ENCODE measurements at places on chromosomes 5 and 9. TPM values are rescaled to one million over a fixed set of nuclear protein-coding genes. Genes with fewer than 3 reads are reported as not detected.

- H3K36me3 ChIP-seq, result no peaks in the 10 kb centered on the region
- DNase-seq, result no peak
- peaks cover 4% of the 10 kb centered on the region for H3K27me3 ChIP-seq
- peak overlapping the region; percentile 86 for H3K27ac ChIP-seq
- H3K4me3 ChIP-seq, result peak overlapping the region; percentile 14
These were observed 123.5 kb downstream of the TARS1 start for GRCh38 chr5:33563983-33564908.

GRCh38 chr9:103474156-103474555 is 479.0 kb downstream of the CYLC2 start:
- DNase-seq, result no peak
- peaks cover 7% of the 10 kb centered on the region for H3K27me3 ChIP-seq

GRCh38 chr9:117083559-117083958 is 331.3 kb downstream of the ASTN2 start:
- H3K36me3 ChIP-seq, result no peaks in the 10 kb centered on the region
- no peak overlapping the region for H3K4me3 ChIP-seq
- no peaks in the 10 kb centered on the region for H3K27me3 ChIP-seq
- no peak overlapping the region for H3K27ac ChIP-seq
- no peaks in the 10 kb centered on the region for H3K4me1 ChIP-seq

Gene SGCD
- total RNA-seq, result 1.2 TPM

- no peak overlapping the region for H3K27ac ChIP-seq
- peaks cover 16% of the 10 kb centered on the region for H3K36me3 ChIP-seq
- no peak for DNase-seq
- H3K4me3 ChIP-seq, result no peak overlapping the region
These were observed 96.0 kb upstream of the RUFY1 start for GRCh38 chr5:179454356-179454755.

- DNase-seq, result no peak
- H3K36me3 ChIP-seq, result peaks cover 5% of the 10 kb centered on the region
- H3K27ac ChIP-seq, result no peak overlapping the region
- H3K27me3 ChIP-seq, result no peaks in the 10 kb centered on the region
These were observed 86.5 kb downstream of the CEMIP2 start for GRCh38 chr9:71681708-71682272.

DNA sequence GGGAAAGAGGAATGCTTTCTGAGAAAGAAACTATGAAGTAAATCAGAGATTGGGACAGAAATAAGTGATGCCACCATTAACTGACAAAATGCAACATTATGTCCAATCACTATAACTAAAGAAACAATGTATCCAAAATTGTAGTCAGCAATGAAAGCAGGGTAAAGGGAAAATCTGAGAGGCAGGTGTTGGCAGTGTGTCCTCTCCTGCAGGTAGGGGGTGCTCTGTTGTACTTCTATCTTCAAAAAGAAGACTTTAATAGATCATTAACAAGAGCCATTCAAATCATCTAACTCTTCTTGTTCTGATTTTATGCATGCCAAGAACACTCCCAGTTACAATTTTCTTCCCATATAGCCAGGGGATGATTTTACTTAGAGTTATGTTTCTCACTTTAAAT is 1275.7 kb downstream of the PTPRD start:
- H3K4me1 ChIP-seq, result no peaks in the 10 kb centered on the region
- no peaks in the 10 kb centered on the region for H3K27me3 ChIP-seq
- H3K27ac ChIP-seq, result no peak overlapping the region
- DNase-seq, result no peak
- no peaks in the 10 kb centered on the region for H3K36me3 ChIP-seq

Gene DMRT3
- not detected for total RNA-seq

Gene CCDC69
- 1.2 TPM for total RNA-seq

Gene IFNB1
- not detected for total RNA-seq

Gene PTTG1
- 25.1 TPM for total RNA-seq

DNA sequence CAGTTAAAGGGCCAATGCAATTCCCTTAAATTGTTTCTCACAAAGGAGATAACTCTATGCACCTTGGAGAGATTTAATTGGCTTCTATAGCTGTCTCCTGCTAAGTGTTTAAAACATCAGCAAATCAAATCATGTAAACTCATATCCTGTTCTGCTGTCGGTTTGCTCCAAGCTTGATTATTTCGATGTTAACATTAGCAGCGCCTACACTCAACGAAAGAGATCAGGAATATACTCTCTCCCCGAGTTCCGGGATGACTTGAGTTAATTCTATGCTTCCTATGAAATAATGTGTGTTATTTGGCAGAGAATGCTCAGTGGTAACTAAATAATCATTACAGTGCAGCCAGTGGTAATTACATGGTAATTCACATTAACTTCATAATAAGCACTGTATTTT is 338.6 kb downstream of the EBF1 start:
- no peaks in the 10 kb centered on the region for H3K36me3 ChIP-seq
- no peak for DNase-seq
- no peak overlapping the region for H3K4me3 ChIP-seq
- H3K4me1 ChIP-seq, result no peaks in the 10 kb centered on the region
- H3K27ac ChIP-seq, result no peak overlapping the region

Gene SHISAL2B
- 1.4 TPM for total RNA-seq

DNA sequence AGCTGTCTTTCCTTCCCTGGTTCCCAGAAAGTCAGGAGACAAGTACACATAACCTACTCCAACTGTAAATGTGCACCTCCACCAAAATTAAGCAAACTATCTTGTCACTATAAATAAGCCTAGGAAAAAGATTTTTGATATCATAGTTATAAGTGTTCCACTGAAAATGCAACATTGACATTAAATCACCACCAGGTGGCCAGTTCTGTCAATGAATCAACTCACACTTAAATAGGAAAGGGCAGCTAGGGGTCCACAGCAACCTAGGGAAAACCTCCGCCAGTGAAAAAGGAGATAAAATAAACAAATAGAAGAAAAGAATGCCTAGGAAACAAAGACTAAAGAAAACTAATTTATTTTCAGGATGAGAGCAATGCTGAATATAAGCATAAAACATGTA is 243.0 kb upstream of the PTPRD start:
- H3K27me3 ChIP-seq, result peaks cover 4% of the 10 kb centered on the region
- H3K27ac ChIP-seq, result no peak overlapping the region
- no peaks in the 10 kb centered on the region for H3K36me3 ChIP-seq
- DNase-seq, result peak; percentile 17
- H3K4me1 ChIP-seq, result peaks cover 10% of the 10 kb centered on the region

DNA sequence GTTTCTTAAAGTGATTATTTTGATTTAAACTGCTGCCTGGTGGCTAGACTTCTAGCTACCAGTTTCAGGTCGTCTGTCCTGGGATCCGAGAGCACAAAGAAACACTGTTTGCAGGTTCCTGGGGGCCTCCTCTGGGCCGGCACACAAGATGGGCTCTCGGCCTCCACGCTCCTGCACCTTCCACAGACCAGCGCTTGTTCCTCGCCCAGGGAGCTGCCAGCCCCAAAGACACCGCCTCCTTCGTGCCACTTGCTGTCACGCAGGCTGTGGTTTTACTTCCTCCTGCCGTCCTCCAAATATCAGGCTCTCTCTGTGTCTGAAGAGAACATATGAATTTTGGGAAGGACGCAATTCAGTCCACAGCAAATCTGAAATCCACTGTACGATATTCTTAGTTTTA is 105.8 kb downstream of the ROR2 start:
- DNase-seq, result no peak
- H3K27ac ChIP-seq, result no peak overlapping the region
- H3K4me1 ChIP-seq, result no peaks in the 10 kb centered on the region
- H3K4me3 ChIP-seq, result no peak overlapping the region
